CD4-positive, alpha-beta T cell treated with Interleukin-4 for 1 hour (primary cell): ENCODE measurements at places on chromosomes 4 and X.
A peak's percentile ranks its signal among the peaks of the same experiment; 100 is the strongest.

DNA sequence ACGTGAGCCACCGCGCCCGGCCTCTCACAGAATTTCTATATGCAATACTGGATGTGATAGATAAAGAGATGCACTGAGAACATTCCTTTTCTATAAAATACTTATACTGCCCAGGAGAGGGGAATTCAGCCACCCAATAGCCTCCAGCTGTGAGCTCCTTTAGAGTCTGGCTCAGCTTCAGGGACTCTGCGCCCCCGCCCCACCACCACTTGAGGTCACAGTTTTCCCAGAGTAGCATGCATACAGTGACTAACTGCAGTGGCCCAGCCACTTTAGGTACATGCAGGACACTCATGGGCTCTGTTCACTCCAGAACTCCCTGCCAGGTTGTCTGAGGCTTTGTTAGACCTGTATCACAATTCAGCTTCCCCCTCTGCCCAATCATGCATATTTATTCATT is 144.4 kb upstream of the TET2 start:
- DNase-seq: no peak

DNA sequence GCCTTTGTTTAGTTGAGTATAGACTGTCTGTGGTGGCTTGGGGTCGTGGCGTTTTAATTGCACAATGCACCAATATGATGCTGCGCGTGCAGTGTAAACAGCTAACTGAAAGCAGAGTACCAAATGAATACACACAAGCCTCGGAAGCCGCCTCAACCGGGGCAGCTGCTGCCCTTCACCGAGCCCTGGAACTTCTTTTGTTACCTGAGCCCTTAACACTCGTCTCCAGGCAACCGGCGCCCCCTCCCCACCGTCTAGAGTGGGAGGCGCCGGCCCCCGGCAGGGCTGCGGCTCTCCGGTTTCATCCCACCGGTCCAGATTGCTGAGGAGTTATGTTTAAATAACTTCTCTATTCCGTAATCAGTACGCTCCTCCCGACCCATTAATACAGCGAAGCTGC is 173.2 kb upstream of the TBL1X start:
- DNase-seq: no peak

GRCh38 chr4:151569650-151570049 is 160.7 kb downstream of the FHIP1A start:
- no peak for DNase-seq

DNA sequence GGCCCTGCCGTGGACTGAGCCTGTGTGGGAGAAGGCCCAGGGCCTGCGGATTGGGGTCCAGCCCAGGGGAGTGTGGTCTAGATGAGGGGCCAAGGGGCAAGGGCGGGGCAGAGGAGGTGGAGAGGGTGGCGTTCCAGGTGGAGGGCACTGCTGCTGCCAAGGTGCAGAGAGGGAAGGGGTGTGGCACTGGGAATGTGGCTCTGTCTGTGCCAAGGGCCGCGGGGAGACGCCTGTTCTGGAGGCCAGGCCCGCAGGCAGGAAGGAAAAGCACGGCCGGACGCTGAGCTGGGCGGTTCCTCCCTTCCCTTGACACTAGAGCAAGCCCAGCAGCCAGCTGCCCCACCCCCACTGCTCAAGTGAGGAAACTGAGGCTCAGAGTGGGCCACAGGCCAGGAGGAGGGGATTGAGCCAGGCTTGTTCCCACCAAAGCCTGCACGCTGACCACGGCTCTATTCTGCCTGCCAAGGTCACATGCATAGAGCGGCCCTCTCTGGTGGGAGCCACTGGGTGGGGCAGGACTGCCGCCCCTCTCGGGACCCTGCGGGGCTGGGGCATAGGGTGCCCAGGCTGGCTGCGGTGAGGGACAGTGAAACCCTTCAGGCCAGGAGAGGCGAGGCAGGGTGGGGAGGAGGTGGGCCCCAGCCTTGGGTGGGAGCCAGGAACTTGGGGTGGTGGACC is 13.0 kb downstream of the SH3BP2 start:
- no peak for DNase-seq

DNA sequence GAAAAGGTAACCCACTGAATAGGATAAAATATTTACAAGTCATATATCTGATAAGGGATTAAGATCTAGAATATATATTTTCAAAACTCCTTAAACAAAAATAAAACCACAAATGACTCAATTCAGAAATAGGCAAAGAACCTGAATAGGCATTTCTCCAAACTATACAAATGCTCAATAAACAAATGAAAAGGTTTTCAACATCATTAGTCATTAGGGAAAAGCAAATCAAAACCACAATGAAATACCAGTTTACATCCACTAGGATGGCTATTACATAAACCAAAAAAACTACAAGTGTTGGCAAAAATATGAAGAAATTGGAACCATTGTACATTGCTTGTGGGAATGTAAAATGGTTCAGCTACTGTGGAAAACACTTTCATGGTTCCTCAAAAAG is 167.0 kb upstream of the GALNT7 start:
- no peak for DNase-seq

- peak; percentile 31 for DNase-seq
These were observed 382.8 kb downstream of the KLHL4 start for GRCh38 chrX:87900320-87900908.
